ENCODE measurements at places on chromosomes 13 and 19. TPM values are rescaled to one million over a fixed set of nuclear protein-coding genes. Genes with fewer than 3 reads are reported as not detected.

The TNPO2 gene
- 30.1 TPM for total RNA-seq

The ACP7 gene
- 1.1 TPM for total RNA-seq

The LILRB2 gene
- total RNA-seq: not detected

The ZNF90 gene
- total RNA-seq: 4.7 TPM

The EHD2 gene
- total RNA-seq: 192 TPM

Data from nasal cavity respiratory epithelium epithelial cell of viscerocranial mucosa (primary cell).